Body of pancreas (tissue), 4 donors: ENCODE measurements at places on chromosomes 5 and 9. TPM values are rescaled to one million over a fixed set of nuclear protein-coding genes. Genes with fewer than 3 reads are reported as not detected.

TMEM232 gene
- 1.3 TPM for total RNA-seq

CATSPER3 gene
- total RNA-seq, result not detected

HOMER1 gene
- 1.6 TPM for total RNA-seq

MELK gene
- total RNA-seq, result not detected

SARDH gene
- total RNA-seq, result 61.0 TPM

STKLD1 gene
- total RNA-seq, result not detected

EQTN gene
- not detected for total RNA-seq

DNA sequence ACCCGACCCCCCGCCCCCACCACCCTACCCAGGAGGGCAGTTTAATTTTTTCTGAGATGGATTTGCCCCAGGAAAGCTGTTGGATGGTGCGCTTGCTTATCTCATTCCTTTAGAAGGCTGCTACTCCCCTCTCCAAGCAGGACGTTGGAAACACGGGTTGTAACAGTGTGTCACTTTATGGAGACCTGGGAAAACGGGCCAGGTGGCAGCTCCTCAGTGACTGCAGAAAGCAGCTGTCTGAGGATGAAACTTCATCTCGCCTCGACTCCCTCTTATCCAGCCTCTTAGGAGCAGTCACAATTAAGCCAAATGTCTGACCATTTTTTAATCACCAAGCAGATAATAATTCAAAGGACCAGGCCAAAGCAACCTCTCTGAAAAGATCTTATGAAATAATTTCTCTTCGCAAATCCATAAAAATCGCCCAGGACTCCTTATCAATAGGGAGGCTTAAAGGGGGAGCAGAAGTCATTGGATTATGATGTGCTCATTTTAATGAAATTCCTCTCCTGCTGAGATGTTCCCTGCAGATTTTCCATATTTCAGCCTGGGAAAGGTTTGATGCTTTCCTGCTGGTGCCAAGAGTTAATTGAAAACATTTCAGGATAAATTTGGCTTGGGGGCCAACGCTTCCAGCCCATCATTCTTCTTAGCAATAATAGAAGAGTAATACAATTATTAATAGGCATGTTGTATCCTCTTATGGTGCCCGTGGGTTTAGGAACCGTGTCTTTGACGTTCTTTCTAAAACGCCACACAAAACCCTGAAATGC is 26.0 kb downstream of the GAS1 start:
- no peak for DNase-seq

DNA sequence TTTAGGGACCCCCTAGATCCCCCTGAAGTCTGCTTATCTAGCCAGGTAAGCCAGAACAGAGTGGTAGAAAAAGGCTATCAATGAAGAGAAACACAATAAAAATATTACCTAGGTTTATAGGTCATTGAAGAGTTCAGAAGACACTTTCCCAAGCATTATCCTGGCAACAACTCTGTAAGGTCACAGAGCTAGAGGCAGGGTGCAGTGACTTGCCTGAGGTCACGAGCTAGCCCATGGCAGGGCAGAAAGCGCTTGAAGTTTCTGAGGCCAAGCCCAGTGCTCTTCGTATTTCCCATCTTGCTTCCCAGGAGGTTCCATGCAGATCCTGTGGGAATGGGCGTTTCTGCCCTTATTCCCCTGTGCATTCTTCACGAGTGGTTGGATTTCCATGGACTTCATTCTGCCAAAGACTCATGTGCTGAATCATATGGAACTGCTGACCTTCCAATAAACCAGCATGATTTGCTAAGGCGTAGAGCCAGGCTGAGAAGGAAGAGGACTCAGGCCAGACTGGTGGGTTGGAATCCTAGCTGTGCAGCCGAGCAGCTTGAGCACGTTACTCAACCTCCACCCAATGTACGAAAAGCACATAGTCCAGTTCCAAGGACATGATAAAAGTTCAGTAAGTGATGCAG is 22.1 kb downstream of the TRMO start:
- no peak for DNase-seq

GRCh38 chr9:130665431-130666392 is 1.3 kb downstream of the PRDM12 start:
- DNase-seq, result no peak
